SK-N-SH treated with all-trans-retinoic acid at 6 μM for 48 hours (cell line): ENCODE measurements at places on chromosomes 5 and 9.

DNA sequence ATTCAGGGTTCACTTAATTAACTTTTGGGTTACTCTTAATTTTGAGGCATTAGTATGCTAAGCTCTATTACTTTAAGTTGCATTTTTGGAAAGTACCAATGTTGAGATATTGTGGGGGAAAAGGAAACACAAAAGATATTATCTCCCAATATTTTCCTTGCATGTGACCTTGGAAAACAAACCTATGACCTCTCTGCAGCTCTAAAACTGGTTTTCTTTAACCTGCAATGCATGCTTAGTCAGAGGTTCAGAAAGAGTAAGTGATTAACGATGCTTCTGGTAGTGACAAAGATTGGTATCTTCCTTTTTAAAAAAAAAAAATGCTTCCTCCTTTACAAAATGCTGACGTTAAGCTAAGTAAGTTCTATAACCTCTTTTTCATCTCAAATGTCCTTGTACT lies 44.9 kb upstream of the CDH18 start:
- no peak for ATAC-seq

DNA sequence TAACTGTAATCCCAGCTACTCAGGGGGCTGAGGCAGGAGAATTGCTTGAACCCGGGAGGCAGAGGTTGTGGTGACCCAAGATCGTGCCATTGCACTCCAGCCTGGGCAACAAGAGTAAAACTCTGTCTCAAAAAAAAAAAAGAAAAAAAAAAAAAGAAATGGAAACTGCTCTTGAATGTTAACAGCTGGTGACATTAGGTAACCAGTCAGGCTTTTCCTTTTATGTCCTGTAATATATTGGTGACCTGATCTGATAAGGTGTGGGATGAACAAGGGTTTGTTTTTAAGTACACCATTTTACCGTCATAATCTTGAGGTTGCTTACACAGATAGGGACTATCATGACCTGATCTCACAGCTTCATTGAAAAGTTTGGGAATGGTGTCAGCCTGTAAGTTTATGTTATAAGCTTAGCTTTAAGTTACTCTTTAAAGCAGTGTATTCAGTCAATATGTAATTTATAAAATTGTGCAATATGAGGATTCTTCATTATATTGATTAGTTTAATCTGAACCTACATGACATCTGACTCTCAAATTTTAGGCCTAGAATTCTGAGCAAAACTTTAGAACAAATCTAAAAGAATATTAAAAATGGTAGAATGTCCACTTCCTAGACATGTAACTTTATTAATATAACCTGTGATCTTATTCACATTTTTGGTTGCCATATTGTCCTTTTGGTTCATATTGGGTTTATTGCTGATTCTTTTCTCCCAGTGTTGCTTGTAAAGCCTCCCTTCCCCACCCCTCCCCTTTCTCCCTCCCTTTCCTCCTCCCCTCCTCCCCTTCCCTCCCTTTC lies 41.4 kb downstream of the RAI14 start:
- ATAC-seq, result no peak

GRCh38 chr5:74282490-74282889 lies 358.0 kb downstream of the ENC1 start:
- no peak for ATAC-seq

DNA sequence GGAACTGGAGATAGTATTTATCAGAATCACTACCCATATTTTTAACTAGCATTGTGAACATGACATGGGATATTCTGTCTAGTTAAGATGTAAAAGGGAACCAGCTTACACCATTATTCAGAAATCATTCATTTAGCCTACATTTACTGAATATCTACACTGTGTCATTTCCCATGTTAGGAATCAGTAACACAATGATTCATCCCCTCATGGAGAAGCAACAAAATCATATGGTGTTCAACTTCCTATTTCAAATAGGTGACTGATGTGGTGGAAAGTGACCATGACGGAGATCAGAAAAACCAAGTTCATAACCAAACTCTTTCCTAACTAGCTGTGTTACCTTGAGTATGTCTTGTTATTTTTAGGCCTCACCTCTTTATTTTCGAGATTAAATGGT lies 550.0 kb upstream of the TUSC1 start:
- no peak for ATAC-seq

DNA sequence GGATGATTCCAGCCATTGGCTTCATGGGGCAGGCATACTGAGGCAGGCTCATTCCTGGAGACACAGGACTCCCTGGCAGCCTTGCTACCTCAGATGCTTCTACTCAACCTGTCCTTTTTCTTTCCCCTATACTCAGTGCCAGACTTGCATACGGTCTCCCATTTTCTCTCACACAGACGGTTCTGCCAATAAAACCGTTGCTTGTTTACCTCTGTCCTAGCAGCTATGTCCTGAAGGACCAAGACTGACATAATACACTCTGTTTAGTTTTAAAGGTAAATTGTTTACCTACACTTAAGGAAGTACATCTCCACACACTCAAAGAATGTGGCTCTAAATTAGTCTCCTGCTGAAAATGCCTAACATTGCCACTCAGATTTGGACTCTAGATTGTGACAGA lies 151.0 kb upstream of the RFX3 start:
- ATAC-seq, result no peak; the same call in 2 of the 3 replicates

GRCh38 chr5:135710045-135710675 lies 124.3 kb upstream of the SLC25A48 start:
- no peak for ATAC-seq

- ATAC-seq, result no peak
These were observed 21.5 kb downstream of the PALM2AKAP2 start for GRCh38 chr9:109801484-109801883.

- no peak for ATAC-seq
These were observed 11.8 kb upstream of the NADK2 start for GRCh38 chr5:36253575-36253974.

GRCh38 chr5:122499585-122499984 lies 187.5 kb downstream of the SNCAIP start:
- ATAC-seq, result no peak

- peak; percentile 67 for ATAC-seq
These were observed 195.3 kb downstream of the FBXL7 start for GRCh38 chr5:15695215-15695731.

DNA sequence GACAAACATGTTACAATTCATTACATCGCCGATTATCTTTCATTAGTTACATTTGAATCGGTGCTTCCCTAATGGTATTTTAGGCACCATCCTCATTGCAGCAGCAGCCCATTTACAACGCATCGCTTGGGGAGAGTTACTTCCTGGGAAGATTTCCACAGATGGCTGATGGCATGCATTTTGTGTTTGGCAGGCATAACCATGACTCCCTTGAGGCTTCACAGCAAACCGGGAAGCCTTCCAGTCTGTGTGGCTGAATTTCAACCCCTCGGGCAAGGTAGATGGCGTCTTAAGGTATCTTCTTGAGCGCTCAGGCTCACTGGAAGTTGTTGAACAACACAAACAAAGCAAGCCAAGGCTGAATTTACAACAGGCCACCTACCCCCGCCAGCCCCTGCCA lies 1.6 kb upstream of the DNAH5 start:
- no peak for ATAC-seq

DNA sequence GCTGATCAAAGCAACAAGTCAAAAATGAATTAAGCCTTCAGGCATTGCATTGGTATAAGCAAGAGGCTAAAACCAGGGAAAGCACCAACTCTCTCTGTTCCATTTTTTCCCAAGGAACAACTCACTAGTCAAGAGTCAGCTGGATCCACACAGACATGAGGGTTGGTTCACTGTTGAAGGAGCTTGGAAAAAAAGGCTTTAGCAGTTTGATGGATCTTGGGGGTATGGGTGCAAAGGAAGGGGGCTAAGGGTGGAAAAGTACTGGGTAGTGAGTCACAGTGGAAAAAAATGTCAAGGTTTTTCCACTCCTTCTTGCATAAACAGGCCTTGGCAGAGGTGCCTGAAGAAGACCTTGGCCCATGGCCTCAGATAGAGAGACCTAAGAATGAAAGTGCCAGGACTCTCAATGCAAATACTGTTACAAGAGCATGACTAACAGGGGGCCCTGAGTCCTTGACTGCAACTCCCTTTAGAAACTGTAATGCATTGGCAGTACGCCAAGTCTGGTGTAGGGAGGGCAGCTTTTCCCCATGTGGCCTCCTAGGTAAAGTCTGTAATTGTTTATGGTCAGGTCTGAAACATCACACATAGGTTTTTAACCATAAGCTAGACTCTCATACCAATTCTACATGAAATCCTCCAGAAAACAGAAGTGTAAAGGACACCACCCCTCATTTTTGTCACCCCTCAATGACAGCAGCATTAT lies 23.7 kb downstream of the ACTL7A start:
- ATAC-seq, result peak; percentile 48; the same call in 2 of the 3 replicates

DNA sequence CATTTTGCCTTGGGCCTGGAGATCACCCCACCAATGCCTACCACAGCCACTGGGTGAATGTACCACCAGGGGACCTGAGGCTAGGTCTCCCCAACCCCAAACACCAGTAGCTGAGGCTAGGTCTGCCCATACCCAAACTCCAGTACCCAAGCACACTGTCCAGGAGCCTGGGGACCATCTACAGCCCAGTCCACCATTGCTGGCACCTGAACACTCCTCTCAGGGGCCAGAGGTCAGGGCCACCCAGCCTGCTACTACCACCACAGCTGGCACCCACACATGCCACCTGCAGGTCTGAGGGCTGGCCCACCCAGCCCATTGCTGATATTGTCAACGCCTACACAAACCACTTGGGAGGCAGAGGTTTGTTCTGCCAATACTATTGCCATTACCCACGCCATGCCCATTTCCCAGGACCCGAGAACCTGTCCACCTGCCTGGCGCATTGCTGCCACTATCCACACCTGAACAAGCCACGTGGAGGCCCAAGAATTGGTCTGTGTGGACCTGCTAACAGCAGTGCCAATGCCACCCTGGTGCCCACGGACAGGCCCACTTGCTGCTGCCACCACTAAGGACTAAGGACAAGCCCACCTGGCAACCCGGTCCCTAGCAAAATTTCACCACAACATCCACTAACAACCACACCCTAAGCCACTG lies 59.2 kb downstream of the ZDHHC21 start:
- ATAC-seq, result no peak

GRCh38 chr5:53397141-53397757 lies 83.2 kb upstream of the FST start:
- no peak for ATAC-seq

DNA sequence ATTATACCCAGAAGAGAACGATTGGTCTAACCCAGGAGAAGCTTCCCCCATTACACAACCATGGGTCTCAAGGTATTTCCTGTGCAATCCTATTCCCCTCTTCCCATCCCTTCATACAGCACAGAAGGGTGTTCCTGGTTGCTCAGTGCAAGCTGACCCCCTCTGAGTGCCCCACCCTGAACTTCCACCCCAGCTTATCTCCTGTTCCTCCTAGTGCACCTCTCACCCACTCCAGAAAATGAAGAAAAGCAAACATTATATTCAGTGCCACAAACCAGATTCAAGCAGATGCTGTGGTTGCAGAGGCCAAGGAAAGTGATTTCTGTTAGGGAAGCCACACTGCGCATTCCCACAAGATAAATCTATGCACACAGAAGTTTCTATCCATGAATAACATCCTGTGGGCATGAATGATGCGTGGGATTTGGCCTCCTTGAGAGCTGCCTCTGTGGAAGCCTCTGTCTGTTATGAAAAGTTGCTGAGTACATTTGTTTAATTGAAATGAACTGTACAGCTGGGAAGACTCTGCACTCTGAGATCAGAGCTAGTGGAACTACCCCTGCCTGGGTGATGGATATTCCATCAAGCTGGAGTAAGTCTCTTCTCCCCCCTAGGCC lies 2.2 kb upstream of the OR2S2 start:
- no peak for ATAC-seq

DNA sequence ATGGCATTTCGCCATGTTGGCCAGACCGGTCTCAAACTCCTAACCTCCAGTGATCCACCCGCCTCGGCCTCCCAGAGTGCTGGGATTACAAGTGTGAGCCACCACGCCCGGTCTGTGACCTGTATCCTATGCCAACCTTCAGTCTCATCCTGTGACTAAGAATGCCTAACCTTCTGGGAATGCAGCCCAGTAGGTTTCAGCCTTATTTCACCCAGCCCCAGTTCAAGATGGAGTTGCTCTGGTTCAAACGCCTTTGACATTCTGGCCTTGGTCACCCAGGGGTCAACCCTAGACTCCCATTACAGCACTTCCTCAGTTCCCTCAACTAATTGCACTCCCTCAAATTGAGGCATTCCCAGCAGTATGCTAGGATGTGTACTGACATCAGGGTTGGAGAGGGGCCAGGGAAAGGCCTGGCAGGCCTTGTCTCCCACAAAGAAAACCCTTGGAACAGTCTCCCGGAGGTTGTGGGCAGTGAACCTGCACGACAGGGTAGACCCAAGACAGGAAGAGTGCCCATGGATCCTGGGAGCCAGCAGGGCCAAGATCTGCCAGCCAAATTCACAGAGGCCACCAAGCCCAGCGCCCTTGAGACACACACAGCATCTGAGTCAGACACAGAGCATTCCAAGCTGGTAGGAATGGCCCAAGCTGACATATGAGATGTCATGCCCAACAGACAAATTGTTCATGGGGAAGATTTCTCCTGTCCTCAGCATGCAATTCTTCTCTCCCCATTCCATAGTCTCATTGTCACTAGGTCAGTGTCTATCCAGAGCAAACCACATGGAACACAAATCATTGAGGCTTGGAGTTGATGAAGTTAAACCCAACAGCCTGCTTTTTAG lies 24.9 kb upstream of the SMU1 start:
- ATAC-seq, result peak; percentile 64

DNA sequence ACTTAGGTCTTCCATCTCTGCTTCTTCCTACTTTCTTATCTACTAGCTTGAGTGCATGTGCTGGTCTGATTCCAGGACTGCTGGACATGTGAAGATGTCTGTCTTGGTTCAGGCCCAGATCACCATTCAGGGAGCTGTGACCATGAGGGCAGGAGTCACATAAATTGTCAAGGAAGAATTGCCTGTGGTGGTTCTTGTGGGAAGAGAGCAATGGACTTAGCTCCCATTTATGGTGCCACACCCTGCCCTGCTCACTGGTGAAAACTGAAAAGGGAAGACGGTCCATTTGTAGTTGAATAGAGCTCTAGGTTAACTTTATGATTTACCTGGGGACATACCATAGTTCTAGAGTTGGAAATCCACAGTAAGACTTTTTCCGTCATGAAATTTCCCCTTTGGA lies 244.3 kb upstream of the ZNF608 start:
- no peak for ATAC-seq

GRCh38 chr9:131028221-131028884 lies 19.4 kb downstream of the LAMC3 start:
- ATAC-seq, result no peak

- ATAC-seq, result no peak
These were observed 1186.6 kb upstream of the SEMA6A start for GRCh38 chr5:117761186-117761585.

DNA sequence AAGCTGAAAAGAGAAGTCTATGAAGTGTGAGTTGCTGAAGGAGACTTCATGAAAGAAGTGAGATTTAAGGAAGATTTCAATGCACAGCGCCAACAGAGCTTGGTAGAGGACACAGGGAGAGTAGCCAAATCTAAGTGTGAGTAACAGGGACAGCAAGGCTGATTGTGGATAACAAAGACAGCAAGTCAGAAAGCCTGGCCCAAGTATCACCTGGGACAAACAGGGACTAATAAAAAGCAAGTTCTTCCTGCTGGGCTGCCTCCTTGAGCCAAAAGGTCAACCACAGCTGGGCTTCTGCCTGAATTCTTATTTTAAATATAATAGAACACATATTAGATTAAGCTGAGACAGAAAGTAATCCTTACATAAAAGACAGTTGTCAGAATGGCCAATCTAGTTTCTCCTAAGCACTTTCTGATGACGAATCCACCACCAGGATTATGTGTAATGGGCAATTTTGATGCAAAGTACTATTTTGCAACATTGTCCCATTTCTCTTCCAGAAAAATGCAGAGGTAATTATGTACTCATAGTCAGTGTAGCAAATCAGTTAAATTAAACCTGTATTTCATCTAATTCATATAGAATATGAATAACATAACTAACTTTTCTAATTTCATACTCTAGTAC lies 73.8 kb downstream of the MAPKAP1 start:
- ATAC-seq, result peak; percentile 9; the same call in 1 of the 3 replicates

- ATAC-seq, result no peak
These were observed 52.1 kb downstream of the ABCA1 start for GRCh38 chr9:104875897-104876296.
